ENCODE measurements at places on chromosomes 4 and X.

- peak; percentile 7 for DNase-seq
These were observed 71.0 kb downstream of the SNCA start for GRCh38 chr4:89765966-89766365.

DNA sequence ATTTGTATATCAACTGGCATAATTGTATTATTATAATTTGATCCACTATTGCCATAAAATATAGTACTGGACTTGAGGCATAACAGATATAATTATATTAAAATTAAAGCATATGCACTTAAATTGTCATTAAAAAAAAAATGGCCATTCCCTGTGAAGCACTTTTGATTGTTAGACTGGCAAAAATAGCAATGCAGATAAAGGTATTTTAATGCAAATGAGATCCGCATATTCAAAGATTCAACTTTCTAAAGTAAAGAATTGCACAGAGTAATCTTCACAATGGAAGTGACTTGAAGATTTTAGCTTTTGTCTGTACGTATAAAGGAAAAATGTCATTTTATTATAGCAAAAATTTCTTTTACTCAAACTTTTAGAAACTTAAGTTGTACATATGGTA is 871.8 kb upstream of the PABPC4L start:
- no peak for DNase-seq

- no peak for DNase-seq
These were observed 204.8 kb downstream of the VEGFC start for GRCh38 chr4:176587920-176588319.

DNA sequence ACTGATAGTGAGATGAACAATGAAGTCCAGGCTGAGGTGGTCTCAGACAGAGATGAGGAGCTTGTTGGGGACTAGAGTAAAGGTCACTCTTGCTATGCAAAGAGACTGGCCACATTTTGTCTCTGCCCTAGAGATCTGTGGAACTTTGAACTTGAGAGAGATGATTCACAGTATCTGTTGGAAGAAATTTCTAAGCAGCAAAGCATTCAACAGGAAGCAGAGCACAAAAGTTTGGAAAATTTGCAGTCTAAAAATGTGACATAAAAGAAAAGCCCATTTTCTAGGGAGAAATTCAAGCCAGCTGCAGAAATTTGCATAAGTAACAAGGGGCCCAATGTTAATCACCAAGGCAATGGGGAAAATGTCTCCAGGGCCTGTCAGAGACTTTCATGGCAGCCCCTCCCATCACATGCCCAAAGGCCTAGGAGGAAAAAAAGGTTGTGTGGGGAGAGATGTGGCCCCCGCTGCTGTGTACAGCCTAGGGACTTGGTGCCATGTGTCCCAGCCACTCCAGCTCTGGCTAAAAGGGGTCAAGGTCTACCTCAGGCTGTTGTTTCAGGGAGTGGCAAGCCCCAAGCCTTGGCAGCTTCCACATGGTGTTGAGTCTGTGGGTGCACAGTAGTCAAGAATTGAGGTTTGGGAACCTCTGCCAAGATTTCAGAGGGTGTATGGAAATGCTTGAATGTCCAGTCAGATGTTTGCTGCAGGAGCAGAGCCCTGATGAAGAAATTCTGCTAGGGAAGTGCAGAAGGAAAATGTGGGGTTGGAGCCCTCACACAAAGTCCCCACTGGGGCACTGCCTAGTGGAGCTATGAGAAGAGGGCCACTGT is 262.8 kb downstream of the DKK2 start:
- no peak for DNase-seq

DNA sequence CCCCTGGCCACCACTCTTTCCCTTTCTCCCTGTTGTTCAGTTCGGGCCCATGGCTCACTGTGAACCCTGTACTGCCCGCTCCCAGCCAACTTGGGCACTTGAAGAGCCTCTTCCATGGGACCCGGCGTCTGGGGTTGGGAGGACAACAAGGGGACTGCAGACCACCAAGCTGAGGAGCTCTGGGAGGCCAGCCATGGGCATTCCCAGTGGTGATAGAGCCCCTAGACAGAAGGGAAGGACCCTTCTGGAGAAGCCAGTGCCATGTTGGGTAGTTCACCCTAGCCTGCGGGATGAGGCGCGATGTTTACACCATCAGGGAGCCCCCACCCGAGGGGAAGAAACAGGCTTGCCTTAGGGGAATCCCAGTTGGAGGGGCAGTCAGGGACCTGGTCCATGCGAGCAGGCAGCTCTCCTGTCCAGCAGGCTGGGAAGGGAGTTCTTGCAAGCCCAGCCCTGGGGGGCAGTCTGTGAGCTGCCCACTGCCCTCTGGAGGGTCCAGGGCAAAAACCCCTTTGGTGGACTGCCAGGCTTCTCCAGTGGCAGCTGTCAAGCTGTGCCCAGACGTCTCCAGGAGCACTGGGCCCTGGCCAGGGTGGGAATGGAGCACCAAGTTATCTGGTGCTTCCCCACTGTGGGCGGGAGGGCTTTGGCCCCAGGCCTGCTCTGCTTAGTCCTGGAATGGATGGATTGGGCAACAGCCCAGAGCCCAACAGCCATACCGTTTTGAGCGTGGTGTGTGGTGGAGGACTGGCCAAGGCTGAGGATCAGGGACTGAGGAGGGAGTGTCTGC is 23.7 kb upstream of the UBA1 start:
- DNase-seq: no peak

Measured in NCI-H1092 (cell line).